ENCODE measurements at places on chromosomes 2 and 18.

DNA sequence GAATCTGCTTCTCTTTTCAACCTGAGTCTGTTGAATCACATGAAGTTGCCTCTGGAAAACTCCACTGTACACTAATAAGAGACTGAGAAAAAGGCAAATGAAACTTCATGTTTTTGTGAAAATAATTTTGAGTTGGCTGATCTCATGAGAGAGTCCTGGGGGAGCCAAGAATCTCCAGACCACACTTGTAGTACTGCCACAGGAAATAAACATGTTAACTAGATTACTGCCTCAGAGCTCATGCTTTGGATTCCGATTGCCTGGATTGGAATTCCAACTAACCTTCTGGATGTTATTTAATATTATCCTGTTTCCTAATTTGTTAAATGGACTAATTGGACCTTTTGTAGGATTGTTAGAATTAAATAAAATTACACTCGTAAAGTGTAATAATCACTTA lies 25.2 kb downstream of the NUP35 start:
- DNase-seq, result no peak

DNA sequence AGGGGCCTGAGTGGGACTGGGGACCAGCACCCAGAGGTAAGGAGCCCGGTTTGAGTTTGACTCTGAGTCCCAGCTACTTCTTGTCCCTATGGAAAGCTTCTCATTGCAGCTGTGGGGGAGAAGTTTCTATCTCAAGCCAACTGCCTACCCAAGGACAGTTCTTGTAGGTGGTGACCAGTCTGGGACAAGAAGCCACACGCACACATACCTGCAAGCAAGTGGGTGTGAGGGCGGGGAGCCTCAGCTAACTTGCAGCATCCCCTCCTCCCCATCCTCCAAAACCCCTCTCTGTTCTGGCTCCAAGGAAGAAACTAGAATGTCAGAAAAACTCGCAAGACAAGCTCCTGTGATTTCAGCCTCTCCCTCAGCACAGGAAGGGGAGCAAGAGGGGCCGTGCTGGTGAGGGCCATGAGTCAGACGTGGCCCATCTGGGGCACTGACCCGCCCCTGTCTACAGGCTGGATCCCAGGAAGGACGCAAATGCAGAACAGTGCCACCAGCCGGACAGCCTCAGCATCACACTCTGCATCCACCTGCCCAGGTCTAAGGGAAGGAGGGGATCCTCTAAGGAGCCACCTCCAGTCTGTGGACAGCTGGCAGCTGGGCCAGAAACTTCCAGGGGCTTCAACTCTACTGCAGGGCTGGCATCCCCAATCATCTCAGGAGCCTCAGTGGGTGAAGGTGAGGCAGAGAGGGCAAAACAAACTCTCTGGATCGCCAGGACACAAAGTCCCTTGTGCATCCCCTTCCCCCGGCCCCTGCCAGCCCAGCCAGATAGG lies 103.4 kb downstream of the TNS1 start:
- DNase-seq, result peak; percentile 49

DNA sequence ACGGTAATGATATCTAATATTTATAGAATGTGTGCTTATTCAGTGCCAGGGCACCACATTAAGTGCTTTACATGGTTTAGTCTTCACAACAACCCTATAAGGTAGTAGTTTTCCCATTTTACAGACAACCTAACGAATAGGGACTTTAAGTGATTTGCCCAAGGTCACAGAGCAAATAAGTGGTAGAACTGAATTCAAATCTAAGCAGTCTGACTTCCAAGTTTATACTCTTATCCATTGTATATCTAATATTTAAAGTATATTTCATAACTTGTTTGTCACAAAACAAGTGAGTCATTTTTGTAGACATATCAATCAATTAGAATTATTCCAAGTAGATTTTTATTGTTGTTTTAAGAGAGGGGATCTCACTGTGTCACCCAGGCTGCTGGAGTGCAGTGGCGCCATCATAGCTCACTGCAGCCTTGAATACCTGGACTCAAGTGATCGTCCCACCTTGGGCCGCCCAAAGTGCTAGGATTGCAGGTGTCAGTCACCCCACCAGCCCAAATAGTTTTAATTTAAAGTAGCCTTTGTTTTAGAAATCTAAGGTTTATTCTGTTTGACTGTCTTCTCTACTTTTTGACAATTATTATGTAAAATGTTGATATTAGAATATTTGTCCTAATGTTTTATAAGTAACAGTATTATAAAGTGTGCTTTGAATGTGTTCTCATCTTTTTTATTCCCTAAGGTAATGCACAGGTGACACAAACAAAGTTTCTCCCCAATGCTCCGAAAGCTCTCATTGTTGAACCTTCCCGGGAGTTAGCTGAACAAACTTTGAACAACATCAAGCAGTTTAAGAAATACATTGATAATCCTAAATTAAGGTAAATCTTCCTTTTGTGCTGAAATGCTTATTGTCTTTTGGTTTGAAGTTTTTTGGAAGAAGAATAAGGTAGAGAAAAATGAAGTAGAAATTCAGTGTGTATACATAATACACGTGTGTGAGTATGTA lies 15.1 kb downstream of the DDX1 start:
- no peak for DNase-seq

DNA sequence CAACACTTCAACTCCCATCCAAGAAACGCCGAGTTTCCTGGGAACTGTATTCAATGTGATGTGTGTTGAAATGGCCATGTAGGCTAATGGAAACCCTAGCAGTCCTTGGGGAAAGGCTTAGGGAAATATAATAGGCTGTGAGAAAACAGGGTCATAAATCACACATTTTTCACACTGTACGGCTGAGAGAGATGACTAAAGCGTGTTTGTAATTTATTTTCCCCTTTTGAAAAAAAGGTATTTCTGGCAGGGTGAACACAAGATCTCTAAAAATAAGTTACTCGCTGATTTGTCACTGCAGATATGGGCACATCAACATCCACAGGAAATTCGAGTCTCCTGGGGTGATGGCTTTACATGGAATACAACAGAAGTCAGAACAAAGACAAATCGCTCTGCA lies 109.6 kb upstream of the ST6GAL2 start:
- no peak for DNase-seq

Measured in inflammatory macrophage (primary cell).